ENCODE measurements at places on chromosomes 16 and 17. TPM values are rescaled to one million over a fixed set of nuclear protein-coding genes. Genes with fewer than 3 reads are reported as not detected.

- H3K4me3 ChIP-seq, result no peak overlapping the region
- peaks cover 12% of the 10 kb centered on the region for H3K4me1 ChIP-seq
- H3K27me3 ChIP-seq, result peaks cover 15% of the 10 kb centered on the region
- DNase-seq, result peak; percentile 66
- no peak overlapping the region for H3K27ac ChIP-seq
These were observed 9.2 kb upstream of the CD300A start for GRCh38 chr17:74457146-74457819.

DNA sequence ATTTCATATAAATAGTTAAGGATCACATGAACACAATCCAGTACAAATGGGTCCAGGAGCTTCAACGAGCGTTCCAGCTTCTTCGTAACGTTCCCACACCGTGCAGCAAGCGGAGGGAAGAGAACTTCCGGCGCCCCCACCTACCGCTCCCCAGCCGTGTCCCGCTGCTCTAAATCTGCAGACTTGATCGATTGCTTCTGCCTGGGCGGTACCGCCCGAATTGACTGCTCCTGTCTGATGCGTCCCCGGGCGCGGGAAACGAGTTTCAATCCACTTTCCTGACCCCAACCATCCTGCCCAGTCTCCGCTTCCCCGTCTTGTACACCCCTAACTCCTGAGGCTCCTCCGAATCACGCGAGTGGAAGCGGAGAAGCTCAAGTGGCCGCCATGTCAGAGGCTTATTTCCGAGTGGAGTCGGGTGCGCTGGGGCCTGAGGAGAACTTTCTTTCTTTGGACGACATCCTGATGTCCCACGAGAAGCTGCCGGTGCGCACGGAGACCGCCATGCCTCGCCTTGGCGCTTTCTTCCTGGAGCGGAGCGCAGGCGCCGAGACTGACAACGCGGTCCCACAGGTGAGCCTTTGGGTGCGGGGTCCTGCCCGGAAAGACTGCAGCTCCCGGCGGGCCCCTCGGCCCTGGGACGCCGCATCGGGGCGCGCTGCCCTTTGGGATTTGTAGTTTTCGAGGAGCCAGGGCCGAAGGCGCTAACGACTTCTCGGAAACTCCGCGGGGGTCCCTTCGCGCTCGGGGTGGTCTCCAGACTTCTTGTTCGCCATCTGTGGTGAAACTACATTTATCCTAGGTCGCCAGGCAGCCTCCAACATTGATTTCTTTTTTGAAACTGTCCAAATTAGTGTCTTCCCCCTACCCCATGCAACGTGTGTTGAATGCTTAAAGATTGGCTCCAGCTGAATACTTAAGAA lies at the start of gene GINS3:
Gene GINS3, plus strand, starts transcription at position 257 of the 923 bp plus-strand sequence. Its CDS starts 131 bp downstream, at position 388.
- peaks cover 7% of the 10 kb centered on the region for H3K36me3 ChIP-seq
- H3K27me3 ChIP-seq, result peaks cover 22% of the 10 kb centered on the region
- H3K27ac ChIP-seq, result peak within 1 kb of the TSS; percentile 85
- peak within 1 kb of the TSS; percentile 98 for H3K4me3 ChIP-seq
- peak; percentile 80 for DNase-seq

DNA sequence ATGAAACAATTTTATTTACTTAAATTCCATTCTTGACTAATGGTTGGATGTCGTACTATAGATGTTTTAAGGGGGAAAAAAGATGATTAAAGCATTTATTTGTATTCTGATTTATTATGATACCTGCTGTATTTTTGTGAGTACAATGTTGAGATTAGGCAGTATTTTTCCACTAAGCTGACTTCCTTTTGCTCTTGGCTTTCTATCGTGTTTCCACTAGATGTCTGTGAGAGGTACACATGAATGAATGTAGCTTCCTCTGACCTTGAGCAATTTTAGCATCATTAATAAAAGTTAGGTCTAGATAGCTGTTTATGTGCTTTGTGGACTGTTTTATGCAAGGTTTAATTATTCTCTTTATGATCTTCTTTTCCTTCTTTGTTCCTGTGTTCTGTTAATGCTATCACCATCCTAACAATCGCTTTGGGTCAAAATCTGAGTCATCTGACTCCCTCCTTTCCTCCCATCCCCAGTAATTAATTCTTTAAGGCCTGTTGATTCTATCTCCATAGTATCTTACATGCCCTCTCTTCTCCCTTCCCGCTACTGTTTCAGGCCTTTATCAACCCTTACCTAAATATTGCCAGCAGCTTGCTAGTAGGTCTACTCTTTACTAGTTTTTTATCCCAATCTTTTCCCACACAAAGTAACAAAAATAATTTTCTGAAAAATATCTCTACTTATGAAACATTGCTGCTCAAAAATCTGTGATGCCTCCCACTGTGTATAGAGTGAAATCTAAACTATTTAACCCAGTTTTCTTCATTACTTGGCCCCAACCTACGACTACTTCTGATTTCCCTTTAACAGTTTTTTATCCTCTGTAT lies 76.0 kb downstream of the VMP1 start:
- H3K27ac ChIP-seq, result peak overlapping the region; percentile 96
- H3K4me3 ChIP-seq, result no peak overlapping the region
- DNase-seq, result no peak
- no peaks in the 10 kb centered on the region for H3K27me3 ChIP-seq
- H3K36me3 ChIP-seq, result peaks cover 6% of the 10 kb centered on the region

GRCh38 chr17:50043290-50044148 lies 12.4 kb upstream of the ITGA3 start:
- H3K27me3 ChIP-seq, result peaks cover 73% of the 10 kb centered on the region
- DNase-seq, result no peak
- no peak overlapping the region for H3K27ac ChIP-seq
- H3K4me3 ChIP-seq, result no peak overlapping the region
- H3K36me3 ChIP-seq, result no peaks in the 10 kb centered on the region
- no peaks in the 10 kb centered on the region for H3K4me1 ChIP-seq

DNA sequence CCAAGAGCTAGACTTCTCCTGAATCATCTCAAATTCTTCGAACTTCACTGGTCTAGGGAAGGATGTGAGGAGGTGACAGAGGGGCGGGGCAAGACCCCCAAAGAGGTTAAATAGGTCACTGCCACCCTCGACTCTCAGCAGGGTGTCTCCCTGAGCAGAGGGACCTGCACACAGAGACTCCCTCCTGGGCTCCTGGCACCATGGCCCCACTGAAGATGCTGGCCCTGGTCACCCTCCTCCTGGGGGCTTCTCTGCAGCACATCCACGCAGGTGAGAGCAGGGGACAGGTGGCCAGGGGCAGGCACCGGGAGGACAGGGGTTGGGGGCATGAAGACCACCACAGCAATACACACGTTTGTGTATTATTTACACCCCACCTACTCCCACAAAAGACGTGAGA lies 9.2 kb downstream of the CCL17 start:
- peak overlapping the region; percentile 87 for H3K27ac ChIP-seq
- peaks cover 18% of the 10 kb centered on the region for H3K27me3 ChIP-seq
- peak overlapping the region; percentile 76 for H3K4me3 ChIP-seq

- H3K4me3 ChIP-seq, result no peak overlapping the region
- H3K27me3 ChIP-seq, result no peaks in the 10 kb centered on the region
- DNase-seq, result no peak
- H3K4me1 ChIP-seq, result peaks cover 71% of the 10 kb centered on the region
- H3K36me3 ChIP-seq, result no peaks in the 10 kb centered on the region
- H3K27ac ChIP-seq, result no peak overlapping the region
These were observed 45.9 kb downstream of the KANSL1 start for GRCh38 chr17:46147296-46147695.

TSNAXIP1 gene
- not detected for polyA plus RNA-seq

GRCh38 chr16:56683424-56684172 lies 1.3 kb downstream of the MT1X start:
- no peak for DNase-seq
- peaks cover 11% of the 10 kb centered on the region for H3K4me1 ChIP-seq
- H3K27ac ChIP-seq, result no peak overlapping the region
- peak overlapping the region; percentile 90 for H3K4me3 ChIP-seq

GRCh38 chr16:79110953-79111352 lies 489.6 kb downstream of the MAF start:
- H3K36me3 ChIP-seq, result peaks cover 7% of the 10 kb centered on the region
- no peak overlapping the region for H3K27ac ChIP-seq
- no peaks in the 10 kb centered on the region for H3K27me3 ChIP-seq
- no peaks in the 10 kb centered on the region for H3K4me1 ChIP-seq

DNA sequence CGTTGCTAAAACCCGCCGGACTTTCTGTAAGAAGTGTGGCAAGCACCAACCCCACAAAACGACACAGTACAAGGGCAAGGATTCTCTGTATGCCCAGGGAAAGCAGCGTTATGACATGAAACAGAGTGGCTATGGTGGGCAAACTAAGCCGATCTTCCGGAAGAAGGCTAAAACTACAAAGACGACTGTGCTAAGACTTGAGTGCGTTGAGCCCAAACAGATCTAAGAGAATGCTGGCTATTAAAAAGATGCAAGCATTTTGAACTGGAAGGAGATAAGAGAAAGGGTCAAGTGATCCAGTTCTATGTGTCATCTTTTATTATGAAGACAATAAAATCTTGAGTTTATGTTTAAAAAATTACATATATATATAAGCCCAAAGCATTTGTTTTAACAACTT lies 20.3 kb downstream of the HELZ start:
- no peak for DNase-seq
- H3K27ac ChIP-seq, result no peak overlapping the region
- no peak overlapping the region for H3K4me3 ChIP-seq
- no peaks in the 10 kb centered on the region for H3K27me3 ChIP-seq
- H3K36me3 ChIP-seq, result no peaks in the 10 kb centered on the region

DNA sequence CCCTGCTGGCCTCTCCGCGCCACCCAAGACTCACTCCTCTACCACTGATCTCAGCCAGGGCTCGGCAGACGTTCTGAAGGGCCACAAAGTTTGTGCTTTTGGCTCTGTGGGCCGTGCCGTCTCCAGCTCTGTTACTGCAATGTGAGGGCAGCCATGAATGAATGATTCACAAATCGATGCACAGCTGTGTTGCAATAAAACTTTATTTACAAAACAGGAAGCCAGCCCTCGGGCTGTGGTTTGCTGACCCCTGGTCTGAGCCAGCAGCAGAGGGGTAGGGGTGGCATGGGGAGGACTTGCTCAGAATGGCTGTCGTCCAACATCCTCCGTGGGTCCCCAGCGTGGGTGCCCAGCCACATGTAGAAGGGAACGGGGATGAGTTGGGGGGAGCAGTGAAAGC lies 63.0 kb upstream of the PVALEF start:
- no peak overlapping the region for H3K27ac ChIP-seq
- no peaks in the 10 kb centered on the region for H3K36me3 ChIP-seq
- DNase-seq, result no peak
